ENCODE measurements at places on chromosomes 12 and 14.

- no peak for DNase-seq
These were observed 14.1 kb downstream of the SELPLG start for GRCh38 chr12:108619369-108620160.

DNA sequence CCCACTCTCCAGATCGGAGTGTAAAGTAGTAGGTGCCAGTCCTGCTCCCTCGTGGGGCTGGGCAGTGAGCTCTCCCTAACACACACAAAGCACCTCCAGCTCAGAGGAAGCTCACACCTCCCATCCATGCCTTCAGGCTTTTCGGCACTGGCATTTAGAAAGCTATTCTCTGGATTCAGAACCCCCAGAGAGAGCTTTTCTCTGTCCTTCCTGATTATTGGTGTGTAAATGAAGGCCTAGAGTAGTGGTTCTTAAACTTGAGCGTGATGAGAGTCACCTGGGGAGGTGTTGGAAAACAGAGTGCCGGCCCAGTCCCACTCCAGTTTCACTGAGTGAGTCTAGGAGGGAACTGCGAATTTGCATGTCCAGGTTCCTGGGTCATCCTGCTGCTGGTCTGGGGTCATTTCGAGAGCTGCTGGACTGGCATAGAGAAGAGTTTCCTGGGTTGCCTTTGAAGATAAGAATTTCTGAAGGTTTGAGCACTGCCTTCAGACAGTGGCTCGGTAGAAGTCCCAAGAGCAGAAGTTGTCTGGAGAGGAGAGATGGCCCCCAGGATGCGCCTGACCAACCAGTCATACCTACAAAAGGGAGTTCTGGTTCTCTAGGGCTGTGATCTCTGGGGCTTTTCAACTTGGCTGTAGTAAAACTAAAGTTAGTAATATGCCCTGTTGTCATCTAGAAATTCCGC, 15.1 kb downstream of the CD9 start:
- no peak for DNase-seq

- no peak for DNase-seq
These were observed 31.2 kb upstream of the KLC1 start for GRCh38 chr14:103597623-103598377.

DNA sequence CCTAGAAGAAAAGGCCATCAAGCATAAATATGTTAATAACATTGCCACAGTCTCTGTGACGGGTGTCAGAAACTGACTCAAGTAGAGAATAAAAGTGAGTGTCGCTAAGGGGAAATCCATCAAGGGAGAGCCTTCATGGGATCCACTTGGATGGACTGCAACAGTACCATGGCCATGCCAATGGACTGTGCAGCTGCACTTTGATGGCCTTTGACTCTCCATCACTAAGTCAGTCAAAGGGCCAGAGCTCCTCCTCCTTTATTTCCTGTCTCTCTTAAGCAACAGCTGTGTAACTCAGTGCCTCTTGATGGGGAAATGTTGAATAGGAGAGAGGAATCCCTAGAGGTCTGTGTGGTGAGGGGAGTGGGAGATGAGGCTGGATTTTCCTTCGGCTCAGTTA, 335.2 kb downstream of the BMP4 start:
- no peak for DNase-seq

GRCh38 chr14:103313704-103314103, 20.3 kb upstream of the EIF5 start:
- DNase-seq: no peak

DNA sequence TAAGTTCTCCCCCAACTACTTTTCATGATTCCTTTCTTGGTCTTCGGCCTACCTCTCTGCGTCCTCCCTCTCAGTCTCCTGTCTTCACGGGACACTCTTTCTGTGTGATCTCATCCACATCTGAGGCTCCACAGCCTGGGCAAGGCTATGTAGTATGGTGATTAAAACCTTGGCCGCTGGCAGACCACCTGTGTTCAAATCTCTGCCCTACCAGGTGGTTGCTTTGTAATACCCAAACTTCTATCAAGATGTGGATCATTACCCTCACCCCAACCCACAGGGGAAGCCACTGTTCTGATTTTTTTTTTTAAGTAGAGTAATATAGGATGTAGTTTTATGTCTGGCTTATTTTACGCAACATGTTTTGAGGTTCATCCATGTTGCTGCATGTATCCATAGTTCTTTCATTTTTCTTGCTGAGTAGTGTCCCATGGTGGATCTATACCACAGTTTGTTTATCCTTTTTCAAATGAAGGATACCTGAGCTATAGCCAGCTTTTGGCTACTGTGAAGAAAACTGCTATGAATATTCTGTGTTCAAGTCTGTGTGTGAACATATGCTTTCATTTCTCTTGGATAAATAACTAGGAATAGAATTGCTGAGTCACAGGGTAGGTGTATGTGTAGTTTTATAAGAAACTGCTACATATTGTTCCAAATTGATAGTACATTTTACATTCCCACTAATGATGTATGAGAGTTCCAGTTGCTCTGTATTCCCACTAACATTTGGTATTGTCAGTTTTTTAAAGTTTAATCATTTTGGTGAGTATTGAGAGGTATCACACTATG, 8.3 kb upstream of the STAT6 start:
- no peak for DNase-seq
